ENCODE measurements at places on chromosomes 7 and 10.

DNA sequence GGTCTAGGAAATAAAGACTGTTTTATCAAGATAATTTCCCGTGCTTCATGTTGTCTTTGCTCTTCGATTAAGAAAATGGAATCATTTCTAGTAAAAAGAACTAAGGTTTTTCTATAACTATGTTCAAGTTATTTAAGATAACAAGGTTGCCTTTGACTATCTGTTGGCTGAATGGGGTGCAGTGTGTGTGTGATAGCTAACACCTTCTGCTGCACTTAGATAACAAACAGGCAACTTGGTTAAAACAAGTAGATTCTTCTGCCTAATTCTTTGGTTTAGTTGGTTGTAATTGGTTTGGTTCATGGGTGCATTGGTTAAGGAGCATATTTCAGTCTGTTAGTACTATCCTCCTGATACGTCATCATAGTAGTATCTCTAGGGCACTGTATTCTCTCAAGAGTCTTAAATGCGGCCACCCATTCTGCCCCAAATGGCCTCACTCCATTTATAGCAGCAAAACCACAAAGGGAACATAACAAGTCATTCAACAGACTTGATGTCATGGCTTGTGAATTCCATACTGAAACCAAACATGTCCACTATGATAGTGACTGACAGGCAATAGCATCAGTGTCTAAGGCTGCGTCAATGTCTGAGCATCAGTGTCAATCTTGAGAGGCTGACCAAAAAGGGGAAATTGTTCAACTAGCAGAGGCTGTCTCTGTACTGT lies 55.7 kb downstream of the CCDC3 start:
- DNase-seq = no peak

GRCh38 chr7:114715907-114716306 lies 206.0 kb upstream of the MDFIC start:
- no peak for DNase-seq

GRCh38 chr10:61565819-61566560 lies 96.7 kb upstream of the CABCOCO1 start:
- no peak for DNase-seq

DNA sequence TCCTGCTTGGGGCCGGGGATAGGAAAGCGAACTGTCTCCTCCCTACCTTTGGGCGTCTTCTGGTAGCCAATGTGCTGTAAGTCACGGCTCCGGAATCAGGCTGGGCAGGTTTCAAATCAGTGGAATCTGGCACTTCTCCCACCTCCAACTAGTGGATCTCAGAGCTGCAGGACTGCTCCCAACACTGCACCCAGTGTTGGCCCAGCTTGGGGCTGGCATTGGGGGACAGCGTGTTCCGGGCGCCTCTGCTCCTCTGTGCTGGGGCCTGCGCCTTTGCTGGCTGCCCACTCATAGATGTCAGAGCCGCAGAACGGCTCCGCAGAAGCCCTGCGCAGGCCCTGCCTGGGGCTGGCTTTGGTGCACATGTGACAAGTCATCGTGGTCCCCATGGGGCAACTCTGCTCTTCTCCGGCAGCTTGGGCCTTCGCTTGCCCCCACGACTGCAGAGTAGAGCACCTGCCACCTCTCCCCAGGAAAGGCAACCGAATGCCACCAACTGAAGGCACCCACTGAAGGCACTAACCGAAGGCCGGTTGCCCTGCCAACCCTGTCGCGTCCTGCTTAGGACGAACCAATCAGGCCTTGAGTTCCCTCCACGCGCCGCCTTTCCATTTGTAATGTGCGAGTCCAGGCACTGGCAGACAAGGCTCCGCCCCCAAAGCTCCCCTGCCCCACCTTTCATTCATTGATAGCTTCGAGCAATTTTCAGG lies 85.5 kb upstream of the ABI1 start:
- no peak for DNase-seq

- DNase-seq = no peak
Measured at GRCh38 chr7:25179325-25179724, 49.0 kb downstream of the NPVF start.

GRCh38 chr10:92242380-92242779 lies 48.5 kb downstream of the CPEB3 start:
- no peak for DNase-seq

GRCh38 chr10:13492493-13493180 lies 36.2 kb downstream of the BEND7 start:
- DNase-seq = no peak

- DNase-seq = no peak
Measured at GRCh38 chr7:39616138-39616537, 7.2 kb upstream of the RALA start.

DNA sequence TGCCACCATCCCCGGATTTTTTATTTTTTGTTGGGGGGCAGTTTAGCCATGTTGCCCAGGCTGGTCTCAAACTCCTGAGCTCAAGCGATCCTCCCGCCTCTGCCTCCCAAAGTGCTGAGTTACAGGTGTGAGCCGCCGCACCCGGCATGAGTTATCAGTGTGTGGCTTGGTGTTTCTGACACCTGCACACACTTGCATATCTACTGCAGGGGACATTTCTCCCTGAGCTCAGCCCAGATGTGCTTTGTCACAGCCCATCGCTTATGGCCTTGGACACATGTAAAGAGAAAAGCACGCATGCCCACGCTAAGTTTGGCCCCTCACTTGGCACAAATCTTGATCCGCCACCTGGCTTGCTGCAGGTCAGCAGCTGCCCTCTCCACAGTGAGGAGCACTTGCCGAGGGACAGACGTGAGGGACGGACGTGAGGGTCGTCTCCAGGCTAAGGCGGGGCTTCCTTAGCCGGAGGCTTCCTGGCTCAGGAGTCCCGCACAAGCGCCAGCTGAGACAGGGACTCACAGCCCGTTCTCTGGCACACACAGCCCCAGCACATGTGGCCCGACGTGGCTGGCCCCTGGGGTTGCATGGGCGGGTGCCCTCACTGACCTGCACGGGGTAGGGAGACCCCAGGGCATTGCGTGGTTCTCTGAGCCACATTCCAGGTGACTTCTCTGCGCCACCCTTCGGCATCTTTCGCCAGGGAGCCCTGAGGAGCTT lies 11.8 kb downstream of the CYP2W1 start:
- no peak for DNase-seq
